Type B pancreatic cell (in vitro differentiated cells): ENCODE measurements at places on chromosomes 6 and 20. TPM values are rescaled to one million over a fixed set of nuclear protein-coding genes. Genes with fewer than 3 reads are reported as not detected.

DNA sequence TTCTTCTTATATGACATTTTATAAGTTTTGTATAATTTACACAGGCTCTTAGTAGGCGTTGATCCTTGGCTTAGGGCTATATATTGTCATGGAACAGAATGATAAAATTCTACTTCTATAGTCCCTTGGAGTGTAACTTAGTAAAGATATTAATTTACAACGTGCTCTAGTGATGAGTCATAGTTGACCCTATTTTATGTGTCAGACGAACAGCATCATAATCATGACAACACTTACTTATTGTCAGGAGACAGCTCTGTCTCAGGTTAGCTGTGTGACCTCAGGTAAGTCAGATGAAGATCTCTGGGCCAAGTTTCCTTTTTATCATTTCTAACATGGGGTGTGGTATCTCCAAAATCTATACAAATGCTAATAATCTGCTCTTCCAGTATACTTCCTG is 473.5 kb downstream of the UTRN start:
- DNase-seq: no peak

DNA sequence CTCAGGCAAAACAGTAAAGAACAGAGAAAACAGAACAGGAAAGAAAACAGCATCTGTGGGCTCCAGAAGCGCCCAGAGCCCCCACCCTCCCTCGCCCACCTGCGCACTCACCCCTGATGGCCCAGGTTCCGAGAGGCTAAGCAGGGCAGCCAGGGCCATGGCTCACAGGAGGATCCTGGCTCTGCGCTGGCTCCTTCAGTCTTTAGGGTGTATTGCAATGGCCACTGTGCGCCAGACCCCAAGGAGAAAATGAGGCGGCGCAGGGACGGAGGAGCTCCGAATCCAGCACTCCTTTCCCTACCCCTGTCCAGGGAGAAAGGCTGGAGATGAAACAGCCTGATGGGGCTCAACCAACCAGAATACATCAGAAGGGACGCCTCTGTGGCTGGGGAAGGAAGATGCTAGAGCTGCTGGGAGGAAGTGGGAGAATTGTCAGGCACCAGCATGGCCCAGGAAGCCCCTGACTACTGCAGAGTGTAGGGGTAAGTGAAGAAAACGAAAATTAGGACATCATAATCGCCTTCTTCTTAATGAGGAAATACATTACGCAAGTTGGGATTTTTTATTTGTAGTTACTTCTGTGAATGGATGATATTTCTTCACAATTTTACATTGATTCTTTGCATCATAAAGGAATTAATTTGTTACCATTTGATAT is 49.0 kb downstream of the COL11A2 start:
- DNase-seq: no peak

- no peak for DNase-seq
Measured at GRCh38 chr6:41177695-41178094, 14.8 kb upstream of the TREM2 start.

DNA sequence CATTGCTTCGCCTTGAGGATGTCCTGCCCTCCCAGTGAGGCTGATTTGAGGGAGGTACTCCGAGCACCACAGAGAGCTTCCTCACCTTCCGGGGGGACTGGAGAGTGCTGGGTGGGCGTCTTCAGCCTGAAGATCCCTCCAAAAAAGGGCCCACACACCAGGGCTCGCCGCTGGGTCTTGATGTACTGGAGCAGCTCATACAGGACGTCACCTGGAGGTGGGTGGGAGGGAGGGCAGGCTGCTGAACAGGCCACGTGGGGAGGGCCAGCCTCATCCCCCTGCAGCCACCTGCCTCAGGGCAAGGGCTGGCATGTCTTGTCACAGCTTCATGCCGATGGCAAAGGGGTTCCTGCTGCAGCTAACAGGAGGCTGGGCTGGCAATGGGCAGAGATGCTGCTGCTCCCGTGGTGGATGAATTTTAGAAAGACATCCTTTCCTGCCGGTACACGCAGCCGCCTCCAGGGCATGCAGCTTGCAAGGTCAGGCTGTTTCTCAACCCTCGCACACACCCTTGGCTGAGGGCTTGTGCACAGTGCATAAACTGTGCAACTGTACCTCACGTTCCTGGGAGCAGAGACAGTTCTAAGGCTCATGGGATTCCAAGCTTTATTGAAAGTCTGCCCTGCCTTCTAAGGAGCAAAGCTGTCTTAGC is 14.0 kb downstream of the ETV7 start:
- no peak for DNase-seq

- no peak for DNase-seq
Measured at GRCh38 chr6:52635049-52635577, 35.8 kb upstream of the TMEM14A start.

DNA sequence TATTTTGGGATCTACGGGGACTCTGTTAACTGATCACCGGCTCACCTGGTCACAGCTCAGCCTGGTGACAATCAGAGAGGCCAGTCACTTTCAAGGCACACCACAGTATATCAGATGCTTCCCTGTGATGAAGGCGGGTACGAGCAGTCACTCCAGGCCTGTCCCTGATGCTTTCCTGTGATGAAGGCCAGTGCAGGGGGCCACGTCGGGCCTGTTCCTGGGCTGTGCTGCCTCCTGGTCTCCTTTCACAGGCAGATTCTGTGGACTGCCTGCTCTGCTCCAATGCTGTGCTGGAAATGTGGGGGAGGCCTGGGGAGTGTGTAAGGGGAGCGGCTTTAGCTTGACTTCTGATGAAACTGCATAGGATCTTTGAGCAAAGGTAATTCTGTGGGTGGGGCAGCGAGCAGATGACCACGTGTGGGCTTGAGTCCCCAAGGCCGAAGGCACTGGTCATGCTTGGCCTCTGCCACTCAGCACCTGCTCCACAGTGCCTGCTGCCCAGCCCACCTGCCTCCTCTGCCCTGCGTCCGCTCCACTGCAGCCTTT is 372.6 kb downstream of the TAF4 start:
- DNase-seq: no peak

- DNase-seq: no peak
Measured at GRCh38 chr20:38838326-38838725, 32.8 kb downstream of the PPP1R16B start.

DNA sequence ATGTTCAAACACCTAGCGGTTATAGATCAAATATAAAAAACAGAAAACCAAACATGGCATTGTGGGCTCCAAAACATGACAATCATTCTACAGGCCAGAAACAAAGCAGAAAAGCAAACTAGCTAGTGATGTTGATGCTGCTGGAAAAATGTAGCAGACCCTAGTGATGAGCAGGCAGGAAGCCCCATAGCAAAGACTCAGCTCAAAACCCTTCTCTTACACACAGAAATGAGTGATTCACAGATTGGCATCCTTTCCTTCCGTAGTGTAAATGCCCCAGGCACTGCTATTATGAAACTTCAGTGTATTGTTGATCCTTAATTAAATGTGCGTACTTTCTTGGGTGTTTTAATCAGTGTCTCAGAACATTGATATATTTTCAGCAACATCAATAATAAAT is 425.1 kb downstream of the UTRN start:
- DNase-seq: no peak

DNA sequence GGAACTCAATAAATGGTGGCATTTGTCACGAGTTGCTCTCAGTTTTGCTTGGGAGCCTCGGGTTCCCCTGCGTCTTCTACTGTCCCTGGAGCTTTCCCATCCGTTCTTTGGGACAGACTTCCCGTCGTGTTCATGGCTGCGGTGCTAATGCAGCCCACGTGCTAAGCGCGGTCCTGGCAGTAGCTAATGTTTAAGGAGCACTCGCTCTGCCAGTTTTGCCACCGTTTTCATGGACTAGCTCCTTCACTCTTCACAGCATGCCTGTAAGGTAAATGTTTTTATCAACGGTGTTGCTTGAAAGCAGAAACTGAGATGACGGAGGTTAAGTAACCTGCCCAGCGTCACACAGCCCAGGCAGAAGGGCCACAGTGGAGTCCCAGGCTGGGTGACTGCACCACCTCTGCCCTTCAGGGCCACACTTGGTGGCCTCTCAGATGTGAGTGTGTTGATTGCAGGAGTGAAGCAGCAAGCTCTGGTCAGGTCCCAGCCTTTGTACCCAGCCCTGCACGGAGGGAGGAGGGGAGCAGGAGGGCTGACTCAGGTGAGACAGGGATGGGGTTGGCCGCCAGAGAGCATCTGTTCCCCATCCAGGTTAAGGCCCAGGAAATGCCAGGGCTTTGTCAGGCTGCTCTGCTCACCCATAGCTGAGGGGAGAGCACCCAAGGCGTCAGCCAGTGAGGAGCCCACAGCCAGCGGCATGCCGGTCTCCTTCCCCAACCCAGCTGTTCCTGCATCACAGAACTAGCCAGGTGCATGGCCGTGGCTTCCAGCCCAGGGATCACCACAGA is 181.8 kb downstream of the ZMYND8 start:
- no peak for DNase-seq

- no peak for DNase-seq
Measured at GRCh38 chr20:12331236-12331635, 413.5 kb downstream of the BTBD3 start.

DNA sequence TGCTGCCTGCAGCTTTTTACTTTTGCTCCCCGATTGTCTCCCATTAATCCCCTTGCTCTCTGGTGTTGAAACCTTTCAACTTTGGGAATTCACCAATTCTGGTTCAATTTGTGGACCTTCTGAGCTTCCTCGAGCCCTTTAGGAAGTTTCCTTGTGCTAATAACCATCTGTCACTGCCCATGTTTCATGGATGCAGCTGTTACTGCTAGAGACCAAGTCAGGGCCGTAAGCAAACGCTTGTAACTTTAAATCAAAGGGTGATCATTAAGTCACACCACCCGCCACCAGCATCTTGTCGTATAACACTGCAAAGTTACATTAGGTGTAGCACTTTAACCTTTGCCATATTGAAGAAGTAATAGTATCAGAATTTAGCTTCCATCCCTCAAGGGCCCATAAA is 268.3 kb upstream of the SASH1 start:
- DNase-seq: no peak

- no peak for DNase-seq
Measured at GRCh38 chr20:33291830-33292355, 8.9 kb downstream of the BPIFB1 start.

GRCh38 chr6:124753562-124754105 is 208.6 kb upstream of the RNF217 start:
- no peak for DNase-seq

DNA sequence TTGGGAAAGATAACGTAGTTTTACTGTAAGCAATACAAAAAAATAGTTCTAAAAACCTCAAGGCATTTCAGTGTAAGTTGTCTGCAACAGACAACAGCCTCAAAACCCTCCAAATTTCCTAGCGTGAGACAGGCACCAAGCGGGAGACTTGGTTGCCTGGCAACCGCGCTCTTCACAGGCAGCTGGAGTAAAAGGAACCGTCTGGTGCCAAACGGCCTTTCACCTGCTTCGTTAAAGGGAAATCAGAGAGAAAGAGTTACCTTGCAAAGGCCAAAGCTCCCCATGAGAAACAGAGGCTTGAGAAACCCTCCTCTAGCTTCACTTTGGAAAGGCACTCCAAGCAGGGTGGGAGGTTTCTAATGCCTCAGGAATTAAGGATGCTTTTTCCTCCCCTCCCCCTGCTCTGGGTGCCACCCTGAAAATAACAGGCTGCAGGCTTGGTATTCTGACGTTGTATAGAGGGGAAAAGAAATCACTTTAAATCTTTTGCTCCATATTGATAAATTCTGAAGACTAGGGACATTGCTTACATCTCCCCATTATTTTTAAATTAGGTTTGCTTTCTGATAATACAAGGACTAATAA is 129.7 kb upstream of the UFL1 start:
- no peak for DNase-seq

- no peak for DNase-seq
Measured at GRCh38 chr6:166955865-166956443, 396 bp downstream of the RNASET2 start.

GRCh38 chr20:19185083-19185482 is 27.4 kb upstream of the SLC24A3 start:
- DNase-seq: no peak

DNA sequence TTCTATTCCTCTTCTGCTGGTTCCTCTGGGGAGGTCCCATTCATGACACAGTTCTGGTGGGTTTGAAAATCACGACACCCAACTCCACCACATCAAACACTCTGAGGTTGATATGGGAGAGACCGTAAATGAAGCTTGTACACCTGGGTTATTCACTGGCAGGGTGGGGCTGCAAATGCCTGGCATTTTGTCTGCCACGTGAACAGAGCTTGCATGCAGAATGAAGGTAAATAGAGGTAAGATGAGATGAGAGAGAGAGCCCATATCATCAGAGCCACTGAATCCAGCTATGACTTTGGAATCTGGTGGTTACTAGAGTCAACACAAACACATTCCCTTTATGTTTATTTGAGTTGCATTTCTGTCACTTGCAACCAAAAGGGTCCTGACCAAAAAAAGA is 97.4 kb downstream of the BANF2 start:
- no peak for DNase-seq

- no peak for DNase-seq
Measured at GRCh38 chr6:134138226-134138975, 86.0 kb upstream of the SLC2A12 start.

GRCh38 chr6:43989581-43990146 is 137.6 kb downstream of the MRPL14 start:
- DNase-seq: no peak

- DNase-seq: no peak
Measured at GRCh38 chr6:151738267-151738666, 69.2 kb upstream of the ESR1 start.

GRCh38 chr6:139708337-139709199 is 334.1 kb upstream of the CITED2 start:
- no peak for DNase-seq

DNA sequence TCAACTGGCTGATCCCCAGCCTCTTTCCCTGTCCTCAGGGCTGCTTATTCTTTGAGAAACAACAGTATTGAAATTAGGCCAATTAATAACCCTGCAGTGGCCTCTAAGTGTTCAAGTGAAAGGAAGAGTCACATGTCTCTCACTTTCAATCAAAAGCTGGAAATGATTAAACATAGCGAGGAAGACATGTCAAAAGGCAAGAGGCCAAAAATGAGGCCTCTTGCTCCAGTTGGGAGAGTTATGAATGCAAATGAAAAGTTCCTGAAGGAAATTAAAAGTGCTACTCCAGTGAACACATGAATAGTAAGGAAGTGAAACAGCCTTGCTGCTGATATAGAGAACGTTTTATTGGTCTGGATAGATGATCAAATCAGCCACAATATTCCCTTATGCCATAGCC is 131.5 kb downstream of the MACROD2 start:
- no peak for DNase-seq

GJA1 gene
- 90.7 and 190 TPM in 2 replicates for total RNA-seq

KHDRBS2 gene
- total RNA-seq: 3.5 and 3.9 TPM in 2 replicates

SALL4 gene
- total RNA-seq: 12.6 and 32.5 TPM in 2 replicates

HLA-DOA gene
- 0.52 and 2.5 TPM in 2 replicates for total RNA-seq

FAM83B gene
- total RNA-seq: 11.3 and 33.9 TPM in 2 replicates

CYP24A1 gene
- 7.1 and 21.1 TPM in 2 replicates for total RNA-seq
